Keratinocyte (primary cell): ENCODE measurements at places on chromosomes 6 and 20.
A peak's percentile ranks its signal among the peaks of the same experiment; 100 is the strongest.

- H3K4me1 ChIP-seq, result no peaks in the 10 kb centered on the region
- H3K4me3 ChIP-seq, result no peak overlapping the region
Observed at GRCh38 chr20:15682690-15683089, 890.6 kb downstream of the KIF16B start.

- no peak for DNase-seq
- H3K4me3 ChIP-seq, result no peak overlapping the region
- peaks cover 3% of the 10 kb centered on the region for H3K27me3 ChIP-seq
- no peaks in the 10 kb centered on the region for H3K36me3 ChIP-seq
- H3K27ac ChIP-seq, result no peak overlapping the region
Observed at GRCh38 chr6:39221115-39221514, 8.2 kb downstream of the KCNK5 start.

DNA sequence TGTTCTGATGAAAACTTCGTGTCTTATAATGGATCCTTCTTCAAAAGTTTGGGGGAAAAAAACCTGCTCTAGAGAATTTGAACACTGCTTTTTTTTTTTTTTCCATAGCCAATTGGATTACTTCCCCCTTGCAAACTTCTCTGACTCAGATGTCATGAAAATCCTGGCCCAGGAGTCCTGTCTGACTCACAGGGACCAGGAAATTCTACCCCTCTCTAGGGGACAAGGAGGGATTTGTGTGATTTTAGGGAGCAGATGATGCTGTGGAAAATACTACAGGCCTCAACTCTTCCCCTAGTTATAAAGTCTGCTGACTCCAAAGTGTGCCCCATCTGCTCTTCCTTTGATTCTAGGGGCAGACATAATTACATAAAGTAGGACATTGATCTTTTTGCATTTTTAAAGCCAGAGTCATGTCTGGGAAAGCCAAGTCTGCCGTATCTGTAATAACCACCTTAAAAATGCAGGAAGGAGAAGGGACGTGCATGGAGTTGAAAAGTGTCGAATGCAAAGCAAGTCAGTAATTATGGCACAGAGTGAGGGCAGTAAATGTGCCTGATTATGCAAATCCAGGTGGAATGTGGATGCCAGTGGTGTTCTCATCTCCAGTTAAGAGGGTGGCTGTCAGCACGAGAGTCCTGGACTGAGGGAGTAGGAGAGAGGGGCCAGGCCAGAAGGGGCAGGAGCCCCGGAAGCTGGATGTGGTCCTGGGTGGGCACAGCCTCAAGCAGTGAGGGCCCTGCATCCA lies 144.3 kb upstream of the SULF2 start:
- H3K36me3 ChIP-seq, result no peaks in the 10 kb centered on the region
- no peak overlapping the region for H3K4me3 ChIP-seq
- H3K4me1 ChIP-seq, result peaks cover 60% of the 10 kb centered on the region
- H3K27me3 ChIP-seq, result no peaks in the 10 kb centered on the region
- DNase-seq, result no peak
- peak overlapping the region; percentile 99 for H3K27ac ChIP-seq

DNA sequence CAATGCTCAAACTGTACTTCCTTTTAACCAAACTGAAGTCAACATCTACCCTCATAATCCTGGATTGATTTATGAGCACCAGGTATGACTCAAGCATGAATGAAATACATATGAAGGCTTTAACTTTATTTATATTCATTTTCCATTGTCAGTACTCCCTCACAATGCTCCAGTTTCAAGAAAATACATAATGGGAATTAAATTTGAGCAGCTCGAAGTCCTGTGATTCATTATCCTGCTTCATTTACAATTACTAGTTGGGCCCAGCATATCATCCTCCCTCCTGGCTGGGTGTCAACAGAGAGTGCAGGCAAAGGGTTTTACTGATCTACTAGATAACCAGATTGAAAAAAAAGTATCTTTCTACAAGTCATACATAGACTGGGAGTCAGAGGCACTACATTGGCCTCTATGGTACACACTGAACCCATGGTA lies 10.1 kb downstream of the SAMHD1 start:
- no peak overlapping the region for H3K27ac ChIP-seq
- DNase-seq, result no peak
- H3K4me1 ChIP-seq, result no peaks in the 10 kb centered on the region
- H3K4me3 ChIP-seq, result no peak overlapping the region
- no peaks in the 10 kb centered on the region for H3K36me3 ChIP-seq

- H3K4me3 ChIP-seq, result no peak overlapping the region
- H3K27me3 ChIP-seq, result no peaks in the 10 kb centered on the region
- no peaks in the 10 kb centered on the region for H3K36me3 ChIP-seq
- peaks cover 6% of the 10 kb centered on the region for H3K4me1 ChIP-seq
- H3K27ac ChIP-seq, result no peak overlapping the region
- no peak for DNase-seq
Observed at GRCh38 chr20:5362771-5363170, 46.0 kb upstream of the PROKR2 start.

DNA sequence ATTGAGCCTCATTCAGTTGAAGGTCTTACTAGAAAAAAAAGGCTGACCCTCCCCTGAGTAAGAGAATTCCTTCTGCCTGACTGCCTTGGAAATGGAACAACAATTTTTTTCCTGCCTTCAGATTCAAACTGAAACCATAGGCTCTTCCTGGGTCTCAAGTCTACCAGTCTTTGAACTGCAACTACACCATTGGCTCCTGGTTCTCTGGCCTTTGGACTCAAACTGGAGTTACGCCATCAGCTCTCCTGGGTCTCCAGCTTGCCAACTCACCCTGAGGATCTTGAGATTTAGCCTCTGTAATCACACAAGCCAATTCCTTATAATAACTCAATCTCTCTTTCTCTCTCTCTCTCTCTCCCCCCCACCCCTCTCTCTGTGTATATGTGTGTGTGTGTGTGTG lies 36.0 kb upstream of the SNX9 start:
- no peaks in the 10 kb centered on the region for H3K27me3 ChIP-seq
- no peaks in the 10 kb centered on the region for H3K4me1 ChIP-seq
- no peak overlapping the region for H3K4me3 ChIP-seq
- no peak for DNase-seq

- no peaks in the 10 kb centered on the region for H3K36me3 ChIP-seq
- no peak overlapping the region for H3K4me3 ChIP-seq
- peaks cover 27% of the 10 kb centered on the region for H3K27me3 ChIP-seq
- DNase-seq, result no peak
Observed at GRCh38 chr20:38676576-38676975, 47.7 kb upstream of the SLC32A1 start.

GRCh38 chr20:63667858-63668257 lies 9.7 kb downstream of the RTEL1 start:
- H3K27ac ChIP-seq, result no peak overlapping the region
- H3K4me1 ChIP-seq, result no peaks in the 10 kb centered on the region
- no peaks in the 10 kb centered on the region for H3K27me3 ChIP-seq

DNA sequence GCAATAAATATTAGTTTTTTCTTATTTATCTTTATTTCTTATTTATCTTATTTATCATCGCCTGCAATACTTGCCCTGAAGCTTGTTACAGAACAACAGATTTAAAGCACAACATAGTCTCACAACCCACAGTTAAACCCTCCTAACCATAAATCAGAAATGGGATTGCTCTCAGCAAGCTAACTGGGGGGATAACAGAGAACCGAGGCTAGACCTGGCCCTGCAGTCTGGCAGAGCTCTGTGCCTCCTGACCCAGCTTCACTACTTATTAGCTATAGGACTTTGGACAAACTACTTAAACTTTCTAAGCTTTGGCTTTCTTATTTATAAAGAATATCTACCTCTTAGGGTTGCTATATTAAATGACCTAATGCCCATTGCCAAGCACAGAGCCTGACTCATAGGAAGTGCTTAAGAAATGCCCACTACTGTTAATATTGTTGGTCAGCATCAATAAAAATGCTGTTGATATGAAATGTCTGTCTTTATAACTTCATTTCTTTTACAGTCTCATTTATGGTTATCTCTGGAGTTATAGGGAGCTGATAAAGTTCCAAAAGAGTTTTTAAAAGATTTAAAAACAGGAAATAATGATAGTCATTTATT lies 87.9 kb upstream of the BEND6 start:
- no peak for DNase-seq
- no peaks in the 10 kb centered on the region for H3K36me3 ChIP-seq
- no peak overlapping the region for H3K27ac ChIP-seq
- no peak overlapping the region for H3K4me3 ChIP-seq
- peaks cover 31% of the 10 kb centered on the region for H3K4me1 ChIP-seq

- no peaks in the 10 kb centered on the region for H3K27me3 ChIP-seq
- no peaks in the 10 kb centered on the region for H3K4me1 ChIP-seq
- no peak overlapping the region for H3K27ac ChIP-seq
- DNase-seq, result no peak
- no peak overlapping the region for H3K4me3 ChIP-seq
Observed at GRCh38 chr6:79922018-79922417, 25.3 kb downstream of the ELOVL4 start.

GRCh38 chr6:124721331-124721730 lies 240.9 kb upstream of the RNF217 start:
- H3K4me1 ChIP-seq, result no peaks in the 10 kb centered on the region
- no peaks in the 10 kb centered on the region for H3K36me3 ChIP-seq
- H3K27ac ChIP-seq, result no peak overlapping the region

DNA sequence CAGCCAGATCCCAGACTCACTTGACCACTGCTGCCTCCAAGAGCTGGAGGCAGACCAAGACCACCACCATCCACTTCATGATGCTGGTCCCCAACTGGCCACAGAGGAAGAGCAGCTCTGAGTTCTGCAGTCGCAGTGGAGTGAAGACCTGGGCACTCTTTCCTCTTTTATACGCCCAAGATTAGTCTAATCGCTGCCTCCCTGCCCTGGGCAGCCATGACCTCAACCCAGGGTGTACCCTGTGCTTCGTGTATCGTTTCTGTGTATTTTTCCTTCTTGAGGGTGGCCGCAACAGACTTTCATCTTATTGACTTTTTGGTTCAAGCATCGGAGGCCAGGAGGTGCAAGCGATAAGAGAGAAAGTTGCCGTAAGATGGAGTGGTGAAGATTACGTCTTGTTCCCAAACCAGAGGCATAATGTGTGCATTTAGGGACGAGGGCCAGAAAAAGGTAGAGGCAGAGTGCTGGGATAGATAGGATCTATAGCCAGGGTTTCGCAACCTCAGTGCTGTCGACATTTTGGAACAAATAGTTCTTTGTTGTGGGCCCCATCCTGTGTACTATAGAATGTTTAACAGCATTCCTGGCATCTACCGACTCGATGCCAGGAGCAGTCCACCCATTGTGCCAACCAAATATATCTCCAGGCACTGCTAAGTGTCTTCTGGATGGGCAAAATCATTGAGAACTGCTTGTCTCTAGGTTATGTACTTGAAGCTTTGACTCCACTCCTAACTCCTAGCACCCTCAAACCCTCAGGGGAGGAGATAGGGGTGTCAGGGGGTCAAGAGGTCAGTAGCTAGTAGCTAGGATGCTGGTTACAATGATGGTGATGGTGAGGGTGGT lies at the start of gene PGC:
Gene PGC (minus strand): TSS at position 142 of the 846 bp plus-strand sequence. CDS start 63 bp downstream, at position 79.
- H3K36me3 ChIP-seq, result no peaks in the 10 kb centered on the region
- H3K4me1 ChIP-seq, result no peaks in the 10 kb centered on the region
- no peak for DNase-seq

DNA sequence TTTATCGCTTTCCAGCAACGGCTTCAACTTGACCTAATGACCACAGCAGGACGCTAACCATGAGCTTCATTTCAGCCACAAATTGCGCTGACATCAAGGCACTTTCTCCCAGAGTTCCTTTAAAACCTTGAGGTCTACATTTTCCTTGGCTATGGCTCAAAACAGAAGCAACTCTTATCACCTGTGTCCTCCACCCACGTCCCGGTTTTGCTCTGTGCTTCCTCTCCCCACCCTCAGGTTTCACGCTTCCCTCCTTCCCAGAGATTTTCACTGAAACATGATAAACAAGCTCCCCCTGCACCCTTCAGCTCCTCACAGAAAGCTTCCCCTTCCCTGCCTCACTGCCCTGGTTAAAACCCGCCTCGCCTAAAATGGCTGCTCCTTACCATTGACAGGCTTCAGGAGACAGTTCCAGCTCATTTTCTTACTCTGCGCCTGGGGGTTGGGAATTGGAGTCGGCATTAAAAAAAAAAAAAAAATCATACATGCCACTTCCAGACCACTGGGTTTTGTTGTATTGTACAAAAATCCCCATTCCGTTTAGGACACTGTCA lies 229.5 kb downstream of the UBE3D start:
- H3K27me3 ChIP-seq, result no peaks in the 10 kb centered on the region
- DNase-seq, result no peak
- no peak overlapping the region for H3K4me3 ChIP-seq
- no peaks in the 10 kb centered on the region for H3K36me3 ChIP-seq
- no peaks in the 10 kb centered on the region for H3K4me1 ChIP-seq

- H3K27me3 ChIP-seq, result no peaks in the 10 kb centered on the region
- no peaks in the 10 kb centered on the region for H3K4me1 ChIP-seq
- H3K36me3 ChIP-seq, result no peaks in the 10 kb centered on the region
- no peak overlapping the region for H3K27ac ChIP-seq
Observed at GRCh38 chr6:130720076-130720715, 107.0 kb upstream of the SMLR1 start.

GRCh38 chr6:18088419-18089296 lies 33.8 kb downstream of the NHLRC1 start:
- H3K27me3 ChIP-seq, result no peaks in the 10 kb centered on the region
- H3K27ac ChIP-seq, result no peak overlapping the region
- DNase-seq, result no peak
- no peaks in the 10 kb centered on the region for H3K4me1 ChIP-seq
- H3K36me3 ChIP-seq, result no peaks in the 10 kb centered on the region
- H3K4me3 ChIP-seq, result no peak overlapping the region

DNA sequence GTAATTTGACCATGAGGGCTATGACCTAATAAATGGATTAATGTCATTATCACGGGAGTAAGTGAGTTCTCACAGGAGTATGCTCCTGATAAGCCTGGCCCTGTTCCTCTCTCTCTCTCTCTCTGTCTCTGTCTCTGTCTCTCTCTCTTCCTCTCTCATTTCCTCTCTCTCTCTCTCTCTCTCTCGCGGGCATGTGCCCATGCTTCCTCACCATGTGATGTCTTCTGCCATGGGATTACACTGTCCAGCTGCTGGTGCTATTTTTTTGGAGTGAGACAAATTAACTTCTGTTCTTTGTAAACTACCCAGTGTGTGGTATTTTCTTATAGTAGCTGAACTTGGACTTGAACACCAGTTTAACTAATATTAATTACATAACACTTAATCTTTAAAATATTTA lies 374.3 kb upstream of the GJE1 start:
- no peaks in the 10 kb centered on the region for H3K4me1 ChIP-seq
- no peak overlapping the region for H3K27ac ChIP-seq
- H3K36me3 ChIP-seq, result no peaks in the 10 kb centered on the region
- H3K27me3 ChIP-seq, result no peaks in the 10 kb centered on the region

DNA sequence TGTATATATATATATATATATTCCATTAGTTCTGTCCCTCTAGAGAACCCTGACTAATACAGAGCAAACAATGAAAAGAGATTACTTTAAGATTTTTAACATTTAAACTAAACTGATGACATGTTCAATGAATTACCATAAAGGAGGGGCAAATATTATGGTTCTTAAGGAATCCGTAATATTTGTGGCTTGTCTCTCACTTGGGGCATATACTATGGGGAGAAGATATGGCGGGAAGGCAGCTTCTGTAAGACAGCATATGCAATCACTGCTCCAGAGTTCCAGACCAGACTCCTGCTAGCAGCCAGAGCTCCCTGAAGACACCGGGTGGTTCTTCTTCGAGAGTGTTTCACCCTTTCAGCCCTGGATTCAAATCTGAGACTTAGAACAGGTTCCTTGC lies 321.1 kb upstream of the NT5E start:
- H3K4me1 ChIP-seq, result no peaks in the 10 kb centered on the region
- H3K27ac ChIP-seq, result no peak overlapping the region
- H3K36me3 ChIP-seq, result no peaks in the 10 kb centered on the region
- DNase-seq, result no peak
- H3K4me3 ChIP-seq, result no peak overlapping the region
- H3K27me3 ChIP-seq, result no peaks in the 10 kb centered on the region

- no peaks in the 10 kb centered on the region for H3K36me3 ChIP-seq
- DNase-seq, result no peak
- H3K27ac ChIP-seq, result no peak overlapping the region
- H3K27me3 ChIP-seq, result no peaks in the 10 kb centered on the region
- no peaks in the 10 kb centered on the region for H3K4me1 ChIP-seq
Observed at GRCh38 chr6:163404825-163405265, 9.7 kb upstream of the QKI start.
